ENCODE measurements at places on chromosomes 11 and 22.
A peak's percentile ranks its signal among the peaks of the same experiment; 100 is the strongest.

DNA sequence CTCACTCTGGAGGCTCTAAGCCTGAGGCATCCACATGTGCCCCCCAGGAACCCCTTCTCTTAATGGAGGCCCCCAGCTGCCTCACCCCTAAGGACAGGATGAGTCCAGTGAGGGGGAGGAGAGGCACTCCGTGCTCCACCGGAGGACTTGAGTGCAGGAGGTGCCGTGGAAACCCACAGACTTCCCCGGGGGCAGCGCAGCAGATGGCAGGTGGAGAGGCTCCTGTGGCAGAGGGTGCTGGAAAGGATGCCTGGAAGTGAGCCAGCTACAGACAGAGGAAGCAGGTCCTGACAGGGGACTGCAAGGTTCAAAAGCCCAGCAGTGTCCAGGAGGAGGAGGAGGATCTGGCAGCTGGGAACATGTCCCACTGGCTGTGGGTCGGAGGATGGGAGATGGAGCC lies 1384.0 kb downstream of the TBC1D22A start:
- no peak for DNase-seq

GRCh38 chr22:17775781-17776465 lies 1.7 kb upstream of the BID start:
- no peak for DNase-seq

GRCh38 chr11:18321578-18321968 lies 367 bp downstream of the HPS5 start:
- no peak for DNase-seq

GRCh38 chr11:41720761-41721160 lies 261.3 kb upstream of the LRRC4C start:
- DNase-seq: no peak

GRCh38 chr11:96105944-96106343 lies 182.0 kb upstream of the MTMR2 start:
- DNase-seq: no peak

DNA sequence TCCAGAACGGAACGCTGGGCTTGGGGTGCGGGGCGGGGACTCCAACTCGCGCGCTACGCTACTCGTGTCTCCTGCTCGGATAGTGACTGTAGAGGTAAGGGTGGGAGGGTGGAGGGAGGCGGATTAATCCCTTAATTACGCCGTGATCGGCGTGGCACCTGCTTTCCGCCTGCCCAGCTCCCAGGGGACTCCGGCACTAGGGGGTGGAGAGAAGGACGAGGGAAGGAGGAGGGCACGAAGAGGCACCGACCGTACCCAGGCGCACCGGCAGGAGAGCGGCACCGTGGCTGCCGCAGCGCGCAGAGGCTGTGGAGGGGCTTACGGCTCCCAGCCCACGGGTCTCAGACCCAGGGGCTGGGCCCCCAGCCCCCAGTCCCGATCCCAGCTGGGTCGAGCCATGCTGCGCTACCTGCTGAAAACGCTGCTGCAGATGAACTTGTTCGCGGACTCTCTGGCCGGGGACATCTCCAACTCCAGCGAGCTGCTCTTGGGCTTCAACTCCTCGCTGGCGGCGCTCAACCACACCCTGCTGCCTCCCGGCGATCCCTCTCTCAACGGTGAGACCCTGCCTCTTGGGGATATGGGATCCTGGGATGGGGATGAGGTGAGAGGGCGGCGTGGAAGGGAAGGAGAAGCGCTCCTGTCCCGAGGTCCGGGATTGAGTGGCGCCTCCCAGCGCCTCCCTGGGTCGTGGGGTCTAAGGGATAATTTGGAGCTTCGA lies at the start of gene ROBO3:
TSS of gene ROBO3 (plus strand) at position 252 of the 721 bp plus-strand sequence. CDS start at position 398, 146 bp downstream.
- no peak for DNase-seq

- no peak for DNase-seq
These were observed 68.4 kb downstream of the ADAMTS15 start for GRCh38 chr11:130516554-130517505.

DNA sequence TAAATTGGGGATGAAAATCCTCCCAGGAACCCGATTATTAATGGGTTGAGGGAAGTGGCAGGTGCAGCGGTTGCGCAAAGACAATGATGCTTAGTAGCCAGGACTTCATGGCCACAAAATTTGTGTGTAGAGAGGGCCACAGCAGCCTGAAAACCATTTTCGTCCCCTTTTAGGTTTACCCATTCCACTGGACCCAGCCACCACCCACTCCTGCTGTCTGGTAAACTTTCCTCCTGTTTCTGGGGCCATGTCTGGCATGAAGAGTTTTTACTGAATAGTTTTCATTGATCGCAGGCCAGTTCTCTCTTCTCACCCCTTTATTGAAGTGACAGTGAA lies 69.5 kb upstream of the SYT13 start:
- DNase-seq: no peak

DNA sequence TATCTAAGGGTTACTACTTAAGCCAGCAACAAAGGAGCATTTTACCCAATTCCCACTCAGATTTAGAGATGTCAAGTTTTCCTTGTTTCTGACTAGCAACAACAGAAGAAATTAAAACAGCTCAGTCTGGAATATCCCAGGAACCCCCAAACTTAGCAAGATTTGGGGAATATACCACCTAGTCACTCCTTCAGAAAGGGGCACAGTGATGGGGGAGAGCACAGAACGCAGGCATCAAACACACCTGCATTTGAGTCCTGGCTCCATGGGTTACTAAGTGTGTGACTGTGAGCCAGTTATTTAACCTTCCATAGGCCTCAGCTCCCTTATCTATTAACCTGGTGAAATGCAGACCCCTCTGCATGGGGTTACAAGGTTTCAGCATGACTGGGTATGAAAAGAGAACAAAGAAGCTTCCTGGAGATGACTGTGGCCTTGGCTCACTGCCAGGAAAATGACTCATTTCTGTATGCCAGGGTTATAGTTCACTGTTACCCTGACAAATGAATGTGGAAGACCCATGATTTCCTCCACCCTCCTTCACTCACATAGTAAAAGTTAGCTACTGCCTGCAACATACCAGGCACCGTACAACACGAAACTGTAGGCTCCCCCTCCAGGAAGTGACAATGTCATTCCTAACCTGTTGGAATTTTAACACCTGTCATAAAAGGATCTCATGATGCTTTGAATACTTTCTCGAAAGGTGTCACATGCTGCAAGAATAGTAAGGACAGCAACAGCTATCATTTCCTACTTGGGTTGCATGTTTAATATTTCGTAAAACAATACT lies 79.6 kb downstream of the ME3 start:
- peak; percentile 4 for DNase-seq
